ENCODE measurements at places on chromosomes 3 and 15. TPM values are rescaled to one million over a fixed set of nuclear protein-coding genes. Genes with fewer than 3 reads are reported as not detected.

Gene SH2D7
- not detected for total RNA-seq

Gene GMPS
- total RNA-seq: 147 TPM

DNA sequence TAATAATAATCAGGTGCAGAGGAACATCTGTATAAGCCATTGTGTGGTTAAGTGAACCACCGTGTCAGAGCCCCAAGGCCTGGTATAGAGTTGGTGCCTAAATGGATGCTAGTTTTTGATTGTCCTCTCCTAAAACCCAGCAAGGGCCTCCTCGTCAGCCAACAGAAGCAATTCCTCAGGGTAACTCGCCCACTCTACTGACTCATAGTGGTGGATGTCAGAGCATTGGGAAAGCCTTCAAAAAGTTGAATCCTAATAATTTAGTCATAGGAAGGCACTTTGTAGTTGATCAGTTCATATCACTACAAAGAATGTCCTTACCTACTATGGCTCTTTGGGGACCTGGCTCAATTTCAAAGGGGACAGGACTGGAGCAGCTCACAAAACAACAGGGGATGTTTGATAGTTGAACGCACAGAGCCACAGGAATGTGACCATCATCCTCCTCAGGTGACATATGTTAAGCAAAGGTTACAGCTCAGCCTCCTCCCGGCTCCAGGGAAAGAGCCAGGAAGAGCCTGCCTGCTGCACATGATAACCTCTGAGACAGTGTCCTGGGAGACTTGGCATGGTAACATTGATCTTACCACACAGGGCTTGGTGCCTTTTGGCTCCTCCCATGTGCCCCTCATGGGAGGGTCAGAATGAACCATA, 338.7 kb downstream of the CLSTN2 start:
- no peak overlapping the region for H3K27ac ChIP-seq
- no peak overlapping the region for H3K4me3 ChIP-seq
- H3K36me3 ChIP-seq: no peaks in the 10 kb centered on the region

GRCh38 chr15:56608140-56608778, 125.0 kb downstream of the ZNF280D start:
- H3K27ac ChIP-seq: no peak overlapping the region
- H3K36me3 ChIP-seq: peaks cover 2% of the 10 kb centered on the region
- peaks cover 10% of the 10 kb centered on the region for H3K4me1 ChIP-seq
- H3K27me3 ChIP-seq: peaks cover 19% of the 10 kb centered on the region

DNA sequence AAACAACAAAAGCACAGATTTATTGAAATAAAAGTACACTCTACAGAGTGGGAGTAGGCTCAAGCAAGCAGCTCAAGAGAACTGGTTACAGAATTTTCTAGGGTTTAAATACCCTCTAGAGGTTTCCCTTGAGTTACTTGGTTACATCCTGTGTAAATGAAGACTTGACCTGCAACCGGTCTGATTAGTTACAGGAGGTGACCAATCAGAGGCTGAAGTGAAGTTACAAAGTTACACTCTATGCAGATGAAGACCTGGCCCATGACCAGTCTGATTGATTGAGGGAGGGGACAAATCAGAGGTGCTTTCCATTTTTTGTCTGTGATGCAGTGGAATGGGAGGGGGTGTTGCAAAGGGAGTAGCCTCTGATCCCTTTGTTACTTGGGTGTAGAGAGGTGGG, 723.4 kb downstream of the ZPLD1 start:
- no peaks in the 10 kb centered on the region for H3K4me1 ChIP-seq
- H3K36me3 ChIP-seq: no peaks in the 10 kb centered on the region
- no peak overlapping the region for H3K27ac ChIP-seq

- H3K4me1 ChIP-seq: no peaks in the 10 kb centered on the region
- no peaks in the 10 kb centered on the region for H3K36me3 ChIP-seq
- peaks cover 7% of the 10 kb centered on the region for H3K27me3 ChIP-seq
- no peak for DNase-seq
- no peak overlapping the region for H3K4me3 ChIP-seq
Observed at GRCh38 chr3:40096661-40097111, 212.8 kb upstream of the EIF1B start.

DNA sequence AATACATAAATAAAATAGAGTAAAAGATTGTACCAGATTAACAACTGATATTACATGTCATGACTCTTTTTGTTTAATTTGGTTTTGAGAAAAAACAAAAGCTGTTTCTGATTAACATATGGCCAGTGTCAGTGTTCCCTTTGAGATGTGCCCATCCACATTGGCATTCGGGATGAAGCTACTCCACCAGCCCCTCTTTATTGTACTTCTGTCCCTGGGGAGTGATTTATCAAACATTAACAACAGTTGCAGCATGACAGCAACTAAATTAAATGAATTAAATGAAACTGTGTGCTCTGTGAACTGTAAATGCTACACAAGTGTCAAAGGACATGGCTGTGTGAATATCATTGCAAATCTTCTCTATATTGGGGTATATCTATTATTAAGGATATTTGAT, 25.9 kb upstream of the MTMR10 start:
- no peak overlapping the region for H3K4me3 ChIP-seq
- no peak overlapping the region for H3K27ac ChIP-seq
- DNase-seq: no peak
- peaks cover 5% of the 10 kb centered on the region for H3K36me3 ChIP-seq

DNA sequence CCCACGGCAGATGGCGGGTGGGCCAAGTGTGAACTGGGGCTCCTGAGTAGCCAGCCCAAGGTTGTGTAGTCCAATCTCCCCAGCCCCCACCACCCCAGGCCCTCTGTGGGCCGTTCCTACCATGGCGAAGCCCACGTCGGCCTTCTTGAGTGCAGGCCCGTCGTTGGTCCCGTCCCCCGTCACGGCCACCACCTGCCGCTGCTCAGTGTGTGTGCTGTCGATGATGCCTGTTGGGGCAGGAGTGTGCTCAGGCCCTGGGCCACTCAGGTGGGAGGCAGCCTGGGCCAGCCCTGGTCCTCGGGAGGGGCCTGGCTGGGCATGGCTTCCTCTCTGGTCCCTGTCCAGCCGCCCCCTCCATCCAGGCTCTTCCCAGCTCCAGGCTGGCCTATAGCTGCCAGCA, 25.0 kb upstream of the SEC13 start:
- no peaks in the 10 kb centered on the region for H3K27me3 ChIP-seq
- DNase-seq: no peak
- no peak overlapping the region for H3K27ac ChIP-seq
- H3K36me3 ChIP-seq: no peaks in the 10 kb centered on the region
- no peak overlapping the region for H3K4me3 ChIP-seq
- peaks cover 5% of the 10 kb centered on the region for H3K4me1 ChIP-seq
